ENCODE measurements at places on chromosomes 11 and 22. TPM values are rescaled to one million over a fixed set of nuclear protein-coding genes. Genes with fewer than 3 reads are reported as not detected.

DNA sequence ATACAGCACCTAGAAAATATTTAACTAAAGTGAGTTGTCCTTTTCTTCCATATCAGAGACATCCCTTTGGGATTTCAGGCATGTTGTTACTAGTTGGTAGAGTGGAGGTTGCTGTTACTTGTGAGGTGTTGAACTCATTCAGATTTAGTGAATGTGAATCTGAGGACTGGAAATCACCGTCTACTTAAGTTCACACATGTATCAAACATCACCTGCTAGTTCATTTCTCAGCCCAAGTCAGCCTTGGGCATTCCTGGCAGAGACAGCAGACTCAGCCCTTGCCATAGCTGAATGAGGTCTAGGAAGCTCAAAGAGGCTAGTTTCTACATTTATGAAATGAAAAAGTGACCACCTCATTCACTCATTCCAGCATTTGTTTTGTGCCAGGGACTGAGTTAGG lies 9.7 kb downstream of the KDELR3 start:
- no peak for DNase-seq
- H3K4me1 ChIP-seq, result no peaks in the 10 kb centered on the region
- no peak overlapping the region for H3K27ac ChIP-seq
- no peaks in the 10 kb centered on the region for H3K27me3 ChIP-seq
- H3K4me3 ChIP-seq, result no peak overlapping the region

DNA sequence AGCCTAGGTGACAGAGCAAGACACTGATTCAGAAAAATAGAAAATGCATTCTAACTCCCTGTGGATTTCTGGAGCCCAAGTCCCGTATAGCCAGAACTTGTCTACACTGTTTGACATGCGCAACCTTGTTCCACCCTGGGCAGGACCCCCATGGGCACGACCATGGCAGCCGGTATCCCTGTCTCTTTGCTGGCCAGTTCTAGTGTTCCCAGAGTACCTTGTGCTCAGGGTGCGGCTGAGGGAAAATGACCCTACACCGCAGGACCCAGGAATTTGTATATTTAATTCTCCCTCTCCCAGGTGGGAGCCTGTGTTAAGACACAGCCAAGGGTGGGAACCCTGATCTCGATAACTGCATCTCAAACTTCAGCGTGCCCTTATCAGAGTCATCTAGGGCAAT lies 36.7 kb upstream of the RIC3 start:
- no peak overlapping the region for H3K4me3 ChIP-seq
- no peaks in the 10 kb centered on the region for H3K27me3 ChIP-seq
- H3K4me1 ChIP-seq, result no peaks in the 10 kb centered on the region
- no peak overlapping the region for H3K27ac ChIP-seq
- no peak for DNase-seq
- no peaks in the 10 kb centered on the region for H3K36me3 ChIP-seq

FAM111B gene
- total RNA-seq, result 46.5 TPM

SOX10 gene
- not detected for total RNA-seq

Data from CD8-positive, alpha-beta memory T cell (primary cell).